ENCODE measurements at places on chromosomes 2 and 18.

DNA sequence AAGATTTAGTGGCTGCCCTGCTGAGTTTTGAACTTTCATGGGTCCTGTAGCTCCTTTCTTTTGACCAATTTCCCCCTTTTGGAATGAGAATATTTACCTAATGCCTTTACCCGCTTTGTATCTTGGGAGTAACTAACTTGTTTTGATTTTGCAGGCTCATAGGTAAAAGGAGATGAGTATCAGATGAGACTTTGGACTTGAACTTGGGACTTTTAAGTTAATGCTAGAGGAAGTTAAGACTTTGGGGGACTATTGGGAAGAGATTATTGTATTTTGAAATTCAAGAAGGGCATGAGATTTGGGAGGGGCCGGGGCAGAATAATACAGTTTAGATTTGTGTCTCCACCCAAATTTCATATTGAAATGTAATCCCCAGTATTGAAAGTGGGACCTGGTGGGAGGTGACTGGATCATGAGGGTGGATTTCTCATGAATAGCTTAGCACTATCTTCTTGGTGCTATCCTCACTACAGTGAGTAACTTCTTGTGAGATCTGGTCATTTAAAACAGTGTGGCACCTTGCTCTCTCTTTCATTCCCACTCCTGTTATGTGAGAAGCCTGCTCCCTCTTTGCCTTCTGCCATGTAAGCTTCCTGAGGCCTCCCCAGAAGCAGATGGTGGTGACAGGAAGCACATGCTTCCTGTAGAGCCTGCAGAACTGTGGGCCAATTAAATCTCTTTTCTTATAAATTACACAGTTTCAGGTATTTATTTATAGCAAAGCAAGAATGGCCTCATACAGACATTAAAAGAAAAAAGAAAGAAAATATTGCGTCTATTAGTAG is 6.1 kb downstream of the ADI1 start:
- no peak for DNase-seq

GRCh38 chr2:45169339-45170190 is 160.3 kb upstream of the SIX2 start:
- DNase-seq, result peak; percentile 12

DNA sequence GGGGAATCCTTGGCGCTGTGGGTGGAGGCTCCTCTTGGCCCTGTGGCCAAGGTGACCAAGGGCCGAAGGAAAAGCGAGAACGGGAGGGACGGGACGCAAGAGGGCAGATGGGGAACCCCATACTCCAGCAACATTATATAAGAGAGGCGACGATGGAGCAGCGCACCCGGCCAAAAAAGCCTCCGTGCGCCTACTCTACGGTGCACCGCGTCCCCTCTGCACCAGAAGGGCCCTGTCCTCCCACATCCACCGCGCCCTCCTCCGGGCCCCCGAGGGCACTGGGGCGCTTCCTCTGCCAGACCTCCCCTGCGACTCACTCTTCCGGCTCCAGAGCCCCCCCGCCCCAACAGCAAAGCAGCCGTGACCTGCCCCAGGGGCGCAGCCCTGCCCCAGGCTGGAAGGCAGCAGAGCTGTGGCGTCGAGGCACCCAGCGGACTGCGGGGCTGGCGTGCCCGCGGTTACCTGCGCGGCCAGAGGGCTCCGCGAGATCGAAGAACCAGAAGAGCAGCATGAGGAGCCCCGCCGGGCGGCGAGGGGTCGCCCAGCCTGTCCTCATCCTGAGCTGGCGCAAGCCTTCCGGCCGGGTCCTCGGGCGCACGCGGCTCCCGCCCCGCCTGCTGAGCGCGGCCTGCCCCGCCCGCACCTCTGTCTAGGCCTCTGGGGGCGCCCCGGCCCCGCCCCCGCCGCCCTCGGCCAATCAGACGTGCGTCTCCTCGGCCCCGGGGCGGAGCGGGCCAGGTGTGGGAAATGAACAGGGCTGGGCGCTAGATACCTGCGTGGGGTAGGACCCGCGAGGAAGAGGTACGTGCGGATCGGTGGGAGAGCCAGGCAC is 106.3 kb upstream of the CD302 start:
- peak; percentile 85 for DNase-seq

GRCh38 chr2:217038001-217038400 is 178.1 kb upstream of the TNP1 start:
- no peak for DNase-seq

GRCh38 chr2:132542953-132543569 is 126.5 kb downstream of the GPR39 start:
- DNase-seq, result no peak

GRCh38 chr18:36155851-36156757 is 26.4 kb downstream of the ELP2 start:
- no peak for DNase-seq

GRCh38 chr18:11808001-11808855 is 43.0 kb upstream of the CHMP1B start:
- DNase-seq, result no peak
